Activated naive CD4-positive, alpha-beta T cell treated with Interleukin-2 at 50 U/mL for 16 hours (primary cell): ENCODE measurements at places on chromosomes 5 and 9.

DNA sequence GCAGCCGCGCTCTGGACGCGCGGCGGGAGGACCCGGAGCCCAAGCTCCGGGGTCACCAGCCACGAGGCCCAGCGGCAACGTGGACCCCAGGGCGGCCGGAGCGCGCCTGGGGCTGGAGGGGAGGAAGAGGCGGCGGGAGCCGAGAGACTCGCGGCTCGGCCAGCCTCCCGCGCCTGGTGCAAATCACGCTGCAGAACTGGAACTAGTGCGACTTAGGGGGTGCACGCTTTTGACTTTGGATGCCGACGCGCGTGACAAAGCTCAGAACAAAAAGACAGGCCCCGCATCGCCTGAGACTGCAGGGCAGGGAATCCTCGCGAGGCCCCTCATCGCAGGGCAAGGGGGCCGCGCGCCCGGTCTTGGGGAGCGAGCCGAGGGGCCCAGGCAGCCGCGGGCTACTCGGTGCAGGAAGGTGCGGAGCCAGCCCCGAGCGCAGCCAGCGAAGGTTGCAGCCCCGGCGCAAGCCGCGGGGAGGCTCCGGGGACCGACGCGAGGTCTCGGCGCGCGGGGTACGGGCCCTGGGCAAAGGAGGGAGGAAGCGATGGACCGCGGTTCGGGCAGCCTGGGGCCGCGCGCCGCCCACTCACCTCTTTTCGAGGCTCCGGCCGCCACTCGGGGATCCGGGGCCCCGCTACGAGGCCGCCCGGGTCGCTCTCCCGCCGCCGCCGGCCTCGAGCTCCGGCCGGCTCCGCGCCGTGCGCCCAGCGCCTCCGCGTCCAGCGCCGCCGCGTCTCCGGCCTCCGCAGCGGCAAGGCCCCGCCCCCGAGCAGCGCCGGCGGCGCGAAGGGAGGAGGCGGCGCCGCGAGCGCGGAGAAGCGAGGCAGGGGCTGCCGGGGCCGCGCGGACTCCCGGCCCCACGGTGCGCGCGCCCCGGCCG lies at the start of gene GOLM1:
Gene GOLM1 (minus strand): TSS at position 735 of the 877 bp plus-strand sequence. CDS start 20,238 bp downstream, outside the sequence.
- peak; percentile 23 for DNase-seq

- DNase-seq: no peak
These were observed 974 bp upstream of the SLC12A2 start for GRCh38 chr5:128082551-128083032.

DNA sequence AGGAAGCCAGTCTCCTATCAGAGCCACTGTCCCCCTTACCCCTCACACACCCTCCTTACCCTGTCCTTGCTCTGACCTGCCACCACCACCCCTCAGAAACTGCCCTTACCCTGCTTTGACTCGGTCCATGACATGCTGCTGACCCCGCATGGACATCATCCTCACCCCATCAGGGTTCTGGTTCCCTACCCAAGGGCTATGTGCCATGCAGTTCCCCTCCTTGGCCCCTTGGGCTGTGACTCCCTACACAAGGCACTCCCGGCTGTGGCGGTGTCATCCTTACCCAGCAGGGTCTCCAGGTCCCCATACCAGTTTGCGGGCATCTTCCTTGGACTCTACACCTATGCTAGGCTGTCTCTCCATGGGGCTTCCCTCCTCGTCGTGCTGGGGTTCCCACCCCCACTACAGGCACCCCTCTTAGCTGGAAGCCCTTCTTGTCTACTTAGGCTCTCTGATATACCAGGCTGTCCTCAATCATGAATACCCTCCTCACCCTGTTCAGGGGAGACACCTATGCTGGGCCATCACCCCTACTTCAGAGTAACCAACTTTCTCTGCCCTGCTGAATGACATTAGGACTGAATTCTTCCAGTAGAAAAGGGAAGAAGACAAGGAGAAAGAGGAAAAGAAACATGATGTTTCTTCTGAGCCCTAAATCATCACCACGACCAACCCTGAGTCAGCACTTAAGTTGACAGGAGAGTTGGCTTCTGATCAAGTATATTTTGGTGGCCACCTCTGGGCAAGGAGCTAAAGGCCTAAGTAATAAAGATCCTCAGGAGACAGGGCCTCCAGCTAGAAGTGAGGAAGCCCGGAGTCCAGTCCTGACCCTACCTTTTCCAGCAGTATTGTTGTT lies 115.2 kb downstream of the GCNT1 start:
- DNase-seq: no peak

DNA sequence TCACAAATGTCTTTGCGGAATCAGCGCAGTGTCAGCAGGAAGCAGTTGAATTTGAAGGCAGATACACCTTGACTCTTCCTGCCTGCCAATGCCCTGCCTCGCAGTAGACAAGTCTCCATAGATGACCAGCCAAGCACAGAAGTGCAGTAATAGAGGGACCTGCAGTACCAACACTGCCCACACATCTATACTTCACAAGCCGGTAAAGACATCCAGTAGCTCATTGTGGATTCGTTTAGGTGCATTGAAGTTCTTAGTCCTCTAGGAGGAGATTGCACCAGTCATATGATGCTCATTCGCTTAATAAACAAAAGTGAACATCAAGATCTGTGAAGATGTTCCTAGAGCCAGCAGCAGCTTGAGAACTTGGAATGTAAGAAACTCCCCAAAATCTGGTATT lies 7.1 kb upstream of the IFNA2 start:
- no peak for DNase-seq

GRCh38 chr9:5718296-5719032 lies 89.6 kb downstream of the RIC1 start:
- no peak for DNase-seq

GRCh38 chr5:168471785-168472184 lies 14.5 kb upstream of the RARS1 start:
- DNase-seq: no peak

GRCh38 chr9:124054582-124055227 lies 43.1 kb downstream of the LHX2 start:
- DNase-seq: peak; percentile 12

GRCh38 chr5:32156635-32157034 lies 17.5 kb downstream of the GOLPH3 start:
- DNase-seq: no peak

DNA sequence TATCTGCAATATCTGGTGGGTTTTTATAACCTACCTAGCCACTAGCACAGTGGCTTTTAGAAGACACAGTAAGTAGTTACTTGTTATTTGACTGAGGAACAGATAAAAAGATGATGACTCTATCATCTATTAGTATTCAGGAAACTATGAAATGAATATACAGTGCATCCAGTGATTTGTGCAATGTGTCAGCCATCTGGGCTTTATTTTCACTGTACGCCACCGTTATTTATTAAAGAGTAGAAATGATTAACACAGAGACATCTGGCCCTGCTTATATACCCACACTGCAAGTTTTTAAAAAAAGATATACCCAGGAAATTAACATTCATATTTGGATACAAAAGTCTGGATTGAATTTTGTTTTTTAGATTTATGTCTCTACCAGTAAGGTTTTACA lies 408.4 kb downstream of the PDE4D start:
- DNase-seq: no peak

DNA sequence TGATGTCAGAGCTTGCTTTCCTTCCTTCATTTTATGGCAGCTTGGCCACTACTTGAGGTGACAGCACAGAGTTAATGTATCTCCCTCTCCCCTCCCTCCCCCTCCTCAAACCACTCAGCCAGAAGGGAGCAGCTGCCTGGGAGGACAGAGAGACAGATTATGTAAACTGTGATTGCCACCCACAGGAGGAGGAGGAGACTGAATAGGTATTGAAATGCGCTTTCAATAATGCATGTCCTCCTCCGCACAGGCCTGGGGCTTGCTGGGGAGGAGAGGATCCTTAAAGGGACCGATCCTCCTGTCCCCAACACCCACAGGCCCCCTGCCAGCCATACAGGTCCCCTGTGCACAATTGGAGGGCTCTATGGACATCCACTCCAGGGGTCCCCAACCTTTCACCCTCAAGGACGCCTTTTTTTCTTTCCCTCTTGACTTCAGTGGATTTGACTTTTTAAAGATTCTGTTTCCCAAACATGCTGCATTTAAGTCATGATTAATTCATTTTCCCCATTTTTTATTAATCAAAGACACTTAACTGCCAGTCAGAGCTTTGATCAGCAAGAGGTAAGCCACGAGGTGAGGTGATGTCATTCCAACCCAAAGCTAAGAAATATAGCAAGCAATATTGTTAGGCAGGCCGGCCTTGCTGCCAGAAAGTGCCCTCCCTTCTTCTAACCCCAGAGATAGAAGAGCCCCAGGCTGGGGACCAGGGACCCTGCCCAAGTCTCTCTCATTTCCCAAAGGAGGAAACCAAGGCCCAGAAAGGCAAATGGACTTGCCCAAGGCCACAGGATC lies 47.5 kb upstream of the CPLX2 start:
- no peak for DNase-seq

DNA sequence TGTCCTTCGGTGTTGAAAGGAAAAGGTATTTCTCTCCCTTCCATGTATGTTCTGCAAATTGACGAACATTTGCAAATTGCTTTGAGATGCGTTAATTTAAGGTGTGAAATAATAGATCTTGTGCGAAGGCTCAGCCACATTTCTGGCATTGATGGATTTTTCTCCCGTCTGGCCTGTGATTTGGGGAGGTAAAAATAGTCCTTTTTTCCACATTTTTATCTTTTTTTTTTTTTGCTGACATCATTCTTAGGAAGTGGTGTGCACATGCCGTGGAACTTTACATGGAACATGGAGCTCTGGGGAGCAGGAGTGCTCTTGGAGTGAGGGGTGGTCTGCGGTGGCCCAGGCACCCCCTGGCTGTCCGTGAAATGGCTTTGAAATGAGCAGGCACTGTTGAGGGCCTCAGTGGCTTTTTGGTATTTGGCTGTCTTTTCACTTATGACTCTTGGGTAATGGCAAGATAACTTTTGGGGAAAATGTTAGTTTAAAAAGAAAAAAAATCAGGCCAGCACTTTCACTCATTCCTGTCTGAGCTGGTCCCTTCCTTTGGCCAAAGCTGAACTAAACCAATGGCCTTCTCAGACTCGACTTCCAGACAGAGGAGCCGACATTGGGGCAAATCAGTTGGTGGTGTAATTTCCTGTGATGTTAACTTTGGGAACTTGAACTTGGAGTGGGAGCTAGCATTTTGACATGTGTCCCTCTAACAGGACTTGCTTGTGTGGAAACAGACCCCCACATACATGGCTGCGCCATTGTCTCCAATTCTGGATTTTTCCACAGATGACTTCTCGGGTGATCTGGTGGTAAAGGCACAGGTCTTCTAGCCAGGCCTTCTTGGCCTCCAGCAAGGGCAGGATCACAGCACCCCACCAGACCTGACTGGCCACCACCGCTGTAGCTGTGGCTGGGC lies 4.2 kb downstream of the NEK6 start:
- DNase-seq: no peak

GRCh38 chr9:127878001-127878651 lies 651 bp upstream of the AK1 start:
- no peak for DNase-seq

DNA sequence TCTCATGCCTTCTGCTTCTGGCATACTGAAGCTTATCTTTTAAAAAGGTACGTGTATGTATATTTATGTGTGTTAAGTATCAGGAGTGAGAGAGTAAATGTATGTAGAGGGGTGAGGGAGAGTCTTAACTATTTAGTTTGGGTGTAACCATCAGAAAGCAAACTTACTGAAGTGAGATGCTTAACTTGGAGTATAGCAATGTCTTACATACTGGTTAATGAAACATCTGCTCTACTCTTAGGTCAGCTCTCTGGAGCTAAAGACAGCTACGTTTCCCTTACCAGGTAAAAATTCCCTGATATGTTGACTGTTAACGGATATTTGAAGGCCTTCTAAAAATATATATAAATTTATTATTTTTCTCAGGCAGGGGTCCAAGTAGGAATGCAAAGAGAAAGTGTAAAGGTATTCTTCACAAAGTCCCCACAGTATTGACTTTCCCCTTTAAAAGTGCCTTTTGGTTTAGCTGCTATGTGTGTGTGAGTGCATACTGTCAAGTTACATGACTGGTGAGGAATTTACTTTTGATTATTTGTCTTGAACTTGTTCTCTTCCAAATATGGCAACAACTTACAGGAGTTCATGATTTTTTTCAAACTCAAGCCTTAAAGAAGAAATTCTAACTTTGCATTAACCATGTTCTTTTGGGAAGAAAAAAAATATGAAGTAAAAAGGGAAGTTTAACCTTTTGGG lies 12.3 kb upstream of the C5orf24 start:
- DNase-seq: no peak

GRCh38 chr9:127711831-127712274 lies 3.6 kb downstream of the PTRH1 start:
- DNase-seq: no peak

DNA sequence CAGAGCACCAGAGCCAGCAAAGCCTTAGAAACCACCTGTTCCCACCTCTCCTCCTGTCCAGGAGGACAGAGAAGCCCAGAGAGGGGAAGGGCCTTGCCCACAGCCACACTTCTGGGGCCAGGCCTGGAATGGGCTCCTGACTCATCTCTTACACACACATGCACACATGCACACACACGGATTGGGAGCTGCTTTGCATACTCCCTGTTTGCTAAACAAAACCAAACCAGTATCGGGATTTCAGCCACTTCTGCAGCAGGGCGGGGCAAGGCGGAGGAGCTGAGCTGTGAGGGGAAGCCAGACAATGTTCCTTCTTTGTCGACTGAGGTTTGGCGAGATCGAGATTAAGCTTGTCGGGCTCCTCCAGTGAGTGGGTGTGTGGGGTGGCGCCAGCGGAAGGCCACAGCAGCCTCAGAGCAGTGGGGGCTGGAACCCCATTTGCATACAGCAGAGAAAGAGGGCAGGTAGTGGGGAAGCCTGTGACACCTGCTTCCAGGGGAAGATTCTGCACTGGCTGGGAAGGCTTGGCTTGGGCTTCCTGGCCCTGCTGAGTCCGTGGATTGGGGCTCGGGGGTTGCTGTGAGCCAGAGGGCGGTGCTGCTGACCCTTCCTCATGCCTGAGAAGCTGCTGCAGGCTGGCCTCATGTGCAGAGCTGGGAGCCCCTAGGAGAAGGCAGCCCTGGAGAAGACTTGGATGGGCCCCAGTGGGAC lies 16.1 kb downstream of the GFI1B start:
- no peak for DNase-seq

DNA sequence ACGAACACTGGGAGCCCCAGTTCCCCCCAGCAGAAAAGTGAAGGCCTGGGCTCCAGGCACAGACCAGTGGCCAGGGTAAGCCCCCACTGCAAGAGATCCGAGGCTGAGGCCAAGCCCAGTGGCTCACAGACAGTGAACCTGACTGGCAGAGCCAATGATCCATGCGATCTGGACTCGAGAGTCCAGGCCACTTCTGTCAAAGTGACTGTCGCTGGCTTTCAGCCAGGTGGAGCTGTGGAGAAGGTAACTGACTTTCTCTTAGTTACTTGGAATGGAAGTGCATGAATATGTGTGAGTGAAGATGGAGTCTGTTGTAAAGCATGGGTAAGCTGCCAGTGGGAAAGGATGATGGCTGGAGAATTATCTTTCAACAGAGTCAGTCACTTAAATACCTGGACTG lies 99.7 kb downstream of the GOLPH3 start:
- no peak for DNase-seq

GRCh38 chr5:96175090-96175489 lies 213.4 kb upstream of the ELL2 start:
- no peak for DNase-seq

- no peak for DNase-seq
These were observed 54.4 kb downstream of the ITGA1 start for GRCh38 chr5:52842111-52842510.

- DNase-seq: peak; percentile 36
These were observed 1.0 kb upstream of the TRIM7 start for GRCh38 chr5:181205761-181206649.

GRCh38 chr9:17389026-17389425 lies 189.8 kb upstream of the SH3GL2 start:
- DNase-seq: no peak

GRCh38 chr9:109026306-109026705 lies 13.0 kb upstream of the CTNNAL1 start:
- no peak for DNase-seq

GRCh38 chr5:53361708-53362107 lies 118.7 kb upstream of the FST start:
- no peak for DNase-seq
